ENCODE measurements at places on chromosomes 5 and 9.

- no peak for DNase-seq
Observed at GRCh38 chr9:3080951-3081350, 237.1 kb upstream of the PUM3 start.

- no peak for DNase-seq
Observed at GRCh38 chr9:38394416-38394815, 1.9 kb downstream of the ALDH1B1 start.

- DNase-seq: no peak
Observed at GRCh38 chr9:1490341-1491232, 440.4 kb downstream of the DMRT2 start.

DNA sequence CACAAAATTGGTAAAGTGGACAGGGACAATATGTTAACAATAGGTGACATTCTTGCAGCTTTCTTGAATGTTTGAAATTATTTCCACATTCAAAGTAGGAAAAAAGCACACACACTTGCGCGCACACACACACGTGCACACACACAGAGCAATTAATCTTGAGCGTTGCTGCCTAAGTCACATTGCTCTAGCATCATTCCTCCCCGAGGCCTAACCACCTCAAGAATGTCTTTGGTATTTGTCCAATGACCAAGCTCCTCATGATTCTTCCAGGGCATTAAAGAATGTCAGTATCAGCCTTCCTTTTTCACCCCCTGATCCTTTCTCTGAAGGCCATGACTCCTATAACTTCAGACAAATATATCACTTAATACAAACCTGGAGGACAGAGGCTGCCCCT lies 198.1 kb downstream of the NPR3 start:
- DNase-seq: no peak

GRCh38 chr5:98108497-98108896 lies 665.0 kb upstream of the RGMB start:
- DNase-seq: no peak

- DNase-seq: no peak
Observed at GRCh38 chr9:112443200-112443599, 43.4 kb upstream of the KIAA1958 start.

GRCh38 chr9:129351642-129352145 lies 173.6 kb upstream of the IER5L start:
- DNase-seq: no peak

- no peak for DNase-seq
Observed at GRCh38 chr5:120479066-120479465, 15.0 kb downstream of the PRR16 start.

- no peak for DNase-seq
Observed at GRCh38 chr5:150729859-150730258, 29.0 kb downstream of the DCTN4 start.
